ENCODE measurements at places on chromosomes 2 and 18.
A peak's percentile ranks its signal among the peaks of the same experiment; 100 is the strongest.

- no peak for DNase-seq
Observed at GRCh38 chr2:47060652-47061170, 94.4 kb downstream of the STPG4 start.

DNA sequence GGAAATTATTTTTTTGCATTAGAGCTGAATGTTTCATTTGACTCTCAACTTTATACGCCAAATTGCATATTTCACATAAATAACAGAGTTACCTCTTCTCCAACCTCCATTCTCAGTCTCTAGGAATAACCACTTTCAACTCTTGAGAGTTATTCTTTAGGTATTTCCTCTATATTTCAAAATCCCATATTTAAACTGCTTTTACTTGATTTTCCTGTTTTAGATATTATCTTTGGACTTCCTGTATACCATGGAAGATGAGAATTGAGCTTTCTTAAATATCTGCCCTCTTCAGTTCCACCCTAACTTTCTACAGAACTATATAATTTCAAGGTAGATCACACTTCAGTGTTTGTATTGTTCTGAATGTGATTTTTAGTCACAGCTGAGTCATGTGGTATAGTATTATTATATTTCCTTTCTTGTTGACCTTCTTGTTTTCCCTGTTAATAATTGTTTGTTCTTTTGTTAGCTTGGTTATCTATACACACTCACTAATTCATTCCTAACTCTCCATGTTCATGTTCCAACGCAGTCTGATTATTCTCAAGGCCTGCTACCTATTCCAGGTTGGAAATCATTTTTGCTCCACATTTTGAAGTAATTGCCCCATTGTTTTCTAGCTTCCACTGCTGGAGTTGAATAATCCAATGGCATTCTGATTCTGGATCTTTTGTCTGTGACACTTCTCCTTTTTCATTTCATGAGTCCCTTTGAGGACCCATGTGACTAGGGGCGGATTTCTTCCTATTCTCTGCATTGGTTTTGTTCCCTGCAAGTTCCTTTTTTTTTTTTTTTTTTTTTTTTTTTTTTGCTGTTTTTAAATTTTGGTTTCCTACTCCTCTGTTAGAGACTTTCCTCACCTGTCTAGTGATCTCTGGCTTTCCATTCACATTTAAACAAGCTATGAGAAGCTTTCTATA is 156.8 kb upstream of the RBMS1 start:
- no peak for DNase-seq

- no peak for DNase-seq
Observed at GRCh38 chr2:76323381-76323780, 612.7 kb upstream of the GCFC2 start.

GRCh38 chr2:192544371-192544955 is 349.7 kb upstream of the TMEFF2 start:
- DNase-seq, result no peak

- no peak for DNase-seq
Observed at GRCh38 chr2:6883448-6884122, 6.0 kb downstream of the RSAD2 start.

- no peak for DNase-seq
Observed at GRCh38 chr2:46268196-46268595, 29.0 kb upstream of the EPAS1 start.

DNA sequence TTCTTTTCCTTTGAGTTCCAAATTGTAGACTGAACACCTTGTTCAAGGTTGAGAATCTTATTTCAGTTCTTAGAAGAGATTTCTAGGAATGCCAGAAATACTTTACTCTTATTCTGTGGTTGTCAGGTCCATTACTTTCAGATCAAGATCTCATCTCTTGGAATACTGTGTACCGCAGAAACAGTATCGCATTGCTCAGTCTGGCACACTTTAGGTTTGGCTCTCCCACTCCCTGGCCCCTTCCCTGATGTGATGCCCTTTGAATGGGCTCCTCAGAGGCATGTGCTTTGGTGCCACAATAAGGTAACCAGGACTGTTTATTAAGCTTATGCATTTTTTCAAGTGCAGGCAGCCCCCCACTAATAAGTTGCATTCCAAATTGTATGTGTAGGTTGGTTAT is 244.7 kb upstream of the FOSL2 start:
- no peak for DNase-seq

- DNase-seq, result no peak
Observed at GRCh38 chr2:104340162-104340561, 513.8 kb upstream of the POU3F3 start.

- no peak for DNase-seq
Observed at GRCh38 chr18:53747663-53748160, 476.8 kb downstream of the MBD2 start.

DNA sequence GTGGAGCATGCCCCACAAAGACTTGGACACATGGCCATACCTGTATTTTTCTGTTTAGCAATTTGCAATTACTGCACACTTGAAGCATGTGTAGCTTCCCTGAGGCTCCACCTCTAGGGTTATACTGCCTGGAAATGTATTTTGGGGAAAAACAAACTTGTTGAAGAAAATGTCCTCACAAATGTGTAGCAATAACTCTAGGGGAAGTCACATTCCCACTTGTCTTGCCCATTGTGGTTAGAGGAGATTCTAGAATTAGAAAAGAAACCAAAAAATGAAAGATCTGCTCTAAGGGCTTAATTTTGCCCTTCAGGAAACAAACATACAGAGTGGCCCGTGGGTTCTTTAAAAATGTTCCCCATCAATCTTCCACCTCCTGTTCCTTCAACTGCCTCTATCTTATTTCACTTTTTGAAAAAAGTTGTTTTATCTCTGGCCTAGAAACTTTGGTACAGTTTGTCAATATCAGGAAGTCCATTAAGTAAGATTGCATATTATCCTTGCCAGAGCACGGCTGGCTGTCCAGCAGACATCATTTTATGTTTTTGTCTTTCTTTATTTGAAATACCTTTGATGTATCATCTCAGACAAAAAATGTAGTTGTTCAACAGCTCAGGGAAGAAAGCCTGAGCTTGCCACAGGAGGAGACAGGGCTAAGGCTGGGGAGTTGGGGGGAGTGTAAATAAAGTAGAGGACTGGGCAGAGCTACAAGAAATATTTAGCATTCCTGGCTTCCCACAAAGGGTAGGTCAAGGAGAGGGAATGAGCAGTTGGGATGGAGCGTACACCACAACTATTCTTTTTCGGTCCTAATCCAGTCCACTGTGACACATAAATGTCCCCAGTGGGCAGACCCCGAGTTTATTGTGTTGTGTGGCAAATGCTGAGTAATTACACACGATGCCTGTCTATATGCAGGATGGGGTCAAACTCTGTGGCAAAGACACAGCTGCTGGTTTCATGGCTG is 96.8 kb upstream of the CDC42EP3 start:
- peak; percentile 73 for DNase-seq

Data from AG08396 (cell line).